ENCODE measurements at places on chromosomes 2 and 18. TPM values are rescaled to one million over a fixed set of nuclear protein-coding genes. Genes with fewer than 3 reads are reported as not detected.

The PIAS2 gene
- total RNA-seq, result 48.1 TPM

- DNase-seq, result no peak
Observed at GRCh38 chr2:69390471-69390870, 3.4 kb upstream of the GFPT1 start.

- DNase-seq, result no peak
Observed at GRCh38 chr2:26610504-26611335, 30.4 kb downstream of the CIB4 start.

DNA sequence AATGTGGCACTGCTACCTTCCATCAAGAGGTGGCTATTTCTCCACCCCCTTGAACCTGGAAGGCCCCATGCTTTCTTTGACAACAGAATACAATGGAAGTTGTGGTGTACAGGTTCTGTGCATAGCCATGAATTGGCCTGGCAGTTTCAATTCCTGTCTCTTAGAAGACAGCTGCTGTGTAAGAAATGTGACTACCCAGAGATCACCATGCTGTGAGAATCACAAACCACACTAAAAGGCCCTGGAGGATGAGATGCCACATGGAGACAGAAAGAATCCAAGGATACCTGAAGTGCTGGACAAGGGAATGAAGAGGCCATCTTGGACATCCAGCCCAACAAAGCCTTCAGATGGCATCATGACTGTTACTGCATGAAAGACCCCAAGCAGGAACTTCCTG, 47.7 kb upstream of the EHBP1 start:
- no peak for DNase-seq

The KIDINS220 gene
- total RNA-seq, result 185 TPM

- DNase-seq, result no peak
Observed at GRCh38 chr18:57621246-57621604, 411 bp downstream of the NARS1 start.

The TEX44 gene
- not detected for total RNA-seq

All from uterus (tissue), 4 donors.